Mucosa of descending colon (tissue), 3 donors: ENCODE measurements at places on chromosomes 4 and X. TPM values are rescaled to one million over a fixed set of nuclear protein-coding genes. Genes with fewer than 3 reads are reported as not detected.

GRCh38 chr4:150216726-150217125 lies 138.5 kb downstream of the DCLK2 start:
- DNase-seq = no peak

POU3F4 gene
- total RNA-seq = 1.0 TPM

GRCh38 chr4:125303058-125303457 lies 11.7 kb upstream of the FAT4 start:
- DNase-seq = no peak

- no peak for DNase-seq
Observed at GRCh38 chr4:167930166-167930565, 162.2 kb upstream of the ANXA10 start.

BTK gene
- total RNA-seq = 5.0 TPM

CFI gene
- 3.3 TPM for total RNA-seq

PNCK gene
- 4.6 TPM for total RNA-seq

TAF7L gene
- total RNA-seq = not detected

IL1RAPL1 gene
- 0.34 TPM for total RNA-seq
